A673 (cell line): ENCODE measurements at places on chromosomes 11 and 22.

GRCh38 chr11:64210301-64211020 is 3.9 kb downstream of the FERMT3 start:
- no peak for DNase-seq

GRCh38 chr11:8501836-8502235 is 92.2 kb downstream of the STK33 start:
- DNase-seq = no peak

DNA sequence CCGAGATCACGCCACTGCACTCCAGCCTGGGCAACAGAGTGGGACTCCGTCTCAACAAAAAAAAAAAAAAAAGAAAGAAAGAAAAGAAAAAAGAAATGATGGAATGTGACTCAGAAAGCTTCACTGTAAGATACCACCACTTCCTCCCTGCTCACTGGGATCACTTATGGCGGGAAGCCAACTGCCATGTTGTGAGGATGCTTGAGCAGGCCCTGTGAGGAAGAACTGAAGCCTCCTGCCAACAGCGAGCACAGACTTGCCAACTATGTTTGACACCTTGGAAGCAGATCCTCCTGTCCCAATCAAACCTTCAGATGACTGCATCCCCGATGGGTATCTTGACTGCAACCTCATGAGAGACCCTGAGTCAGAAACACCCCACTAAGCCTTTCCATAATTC is 8.3 kb downstream of the SEC14L6 start:
- DNase-seq = peak; percentile 50

GRCh38 chr11:116505298-116506262 is 267.2 kb downstream of the BUD13 start:
- no peak for DNase-seq

- DNase-seq = no peak
Observed at GRCh38 chr22:36373258-36373579, 14.5 kb downstream of the MYH9 start.

GRCh38 chr11:28110821-28111200 is 2.6 kb downstream of the METTL15 start:
- peak; percentile 41 for DNase-seq

DNA sequence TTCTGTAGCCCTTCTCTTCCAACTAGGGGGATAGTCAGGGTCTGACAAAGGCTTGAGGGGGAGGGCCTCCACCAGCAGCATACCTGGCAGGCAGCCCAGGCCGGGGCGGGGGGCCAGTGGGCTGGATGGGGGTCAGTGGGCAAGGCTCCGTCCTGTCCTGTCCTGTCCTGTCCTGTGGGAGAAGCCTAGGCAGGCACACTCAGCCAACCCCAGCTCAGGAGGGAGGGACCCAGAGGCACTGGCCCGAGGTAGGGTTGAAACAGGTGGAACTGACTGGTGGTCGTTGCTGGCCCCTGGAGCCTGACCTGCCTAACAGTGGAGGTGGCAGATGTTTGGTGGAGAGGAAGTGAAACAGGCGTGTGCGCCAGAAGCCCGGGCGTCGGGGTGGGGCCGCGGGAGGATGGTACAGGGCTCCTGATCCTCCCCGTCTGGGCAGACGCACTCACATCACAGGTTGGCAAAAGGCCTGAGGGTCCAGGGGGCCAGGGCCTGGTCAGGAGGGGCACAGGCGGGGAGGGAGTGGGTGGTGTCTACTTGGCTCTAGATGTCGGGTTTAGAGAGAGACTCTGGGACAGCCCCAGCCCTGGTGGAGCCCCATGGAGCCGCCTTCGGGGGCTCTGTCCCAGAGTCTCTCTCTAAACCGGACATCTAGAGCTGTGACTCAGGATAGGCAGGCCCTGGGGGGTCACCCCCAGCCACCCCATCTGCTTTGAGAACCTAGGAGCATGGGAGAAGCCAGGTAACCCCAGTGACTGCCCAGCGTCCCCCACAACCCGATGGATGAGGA is 32.5 kb upstream of the GRAMD4 start:
- DNase-seq = no peak

DNA sequence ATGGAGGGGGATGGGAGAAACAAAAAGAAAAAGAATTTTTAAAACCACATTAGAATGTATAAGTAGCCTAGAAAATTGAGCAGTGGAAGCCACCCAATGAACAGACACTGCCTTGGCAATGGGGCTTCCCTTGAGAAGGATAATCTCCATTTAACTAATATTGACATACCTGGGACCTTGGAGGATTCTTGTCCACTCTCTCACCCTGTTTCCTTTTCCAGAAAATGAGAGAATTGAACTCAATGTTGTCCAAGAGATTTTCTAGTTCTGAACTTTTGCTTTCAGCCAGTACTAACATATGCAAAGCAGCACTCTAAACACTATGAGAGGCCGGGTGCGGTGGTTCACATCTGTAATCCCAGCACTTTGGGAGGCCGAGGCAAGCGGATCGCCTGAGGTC is 524 bp downstream of the MS4A8 start:
- no peak for DNase-seq

GRCh38 chr22:45742866-45743450 is 71.3 kb downstream of the ATXN10 start:
- peak; percentile 11 for DNase-seq

- DNase-seq = no peak
Observed at GRCh38 chr11:119861160-119861559, 132.2 kb upstream of the NECTIN1 start.

- DNase-seq = no peak
Observed at GRCh38 chr22:25021976-25022711, 69.6 kb downstream of the KIAA1671 start.

DNA sequence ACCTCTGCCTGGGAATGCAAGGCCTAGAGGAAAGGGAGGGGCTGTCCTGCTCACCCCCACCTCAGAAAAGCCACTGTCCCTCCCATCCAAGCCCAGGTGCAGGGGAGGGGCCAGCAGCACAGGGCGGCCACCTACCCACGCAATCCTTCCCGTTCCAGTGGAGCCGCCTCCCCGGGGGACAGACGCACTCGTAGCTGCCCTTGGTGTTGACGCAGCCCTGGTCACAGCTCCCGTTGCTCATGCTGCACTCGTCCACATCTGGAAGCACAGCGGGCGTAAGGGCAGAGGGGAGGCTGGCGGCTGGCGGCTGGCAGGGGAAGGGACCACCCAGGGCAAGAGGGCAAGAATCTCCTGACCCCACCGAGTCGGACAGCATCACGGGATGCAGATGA is 40.3 kb upstream of the TTLL12 start:
- peak; percentile 41 for DNase-seq

DNA sequence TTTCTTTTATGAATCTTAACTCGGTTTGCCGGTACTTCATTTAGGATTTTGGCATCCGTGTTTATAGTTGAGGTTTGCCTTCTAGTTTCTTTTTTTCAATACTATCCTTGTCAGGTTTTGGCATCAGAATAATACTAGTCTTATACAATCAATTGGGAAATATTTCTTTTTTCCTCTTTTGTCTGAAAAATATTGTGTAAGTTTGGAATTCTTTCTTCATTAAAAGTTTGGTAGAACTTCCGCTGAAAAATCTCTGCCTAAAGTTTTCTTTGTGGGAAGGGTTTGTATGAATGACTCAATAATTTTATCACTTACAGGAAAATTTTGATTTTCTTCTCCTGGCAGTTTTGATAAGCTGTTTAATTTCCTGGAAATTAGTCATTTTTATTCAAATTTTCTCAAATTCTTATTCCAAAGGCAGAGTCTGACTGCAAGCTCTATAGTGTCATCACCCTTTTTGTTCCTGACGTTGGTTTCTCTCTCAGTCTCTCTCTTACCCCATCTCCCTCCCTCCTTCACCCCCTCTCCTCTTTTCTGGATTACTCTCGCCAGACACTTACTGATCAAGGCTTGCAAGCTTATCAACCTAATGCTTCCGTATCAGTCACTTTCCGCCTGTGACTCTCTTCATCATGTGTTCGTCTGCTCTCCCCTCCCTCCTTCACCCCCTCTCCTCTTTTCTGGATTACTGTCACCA is 555.7 kb downstream of the TBC1D22A start:
- DNase-seq = no peak

GRCh38 chr22:42319386-42319785 is 48.9 kb upstream of the TCF20 start:
- DNase-seq = no peak

DNA sequence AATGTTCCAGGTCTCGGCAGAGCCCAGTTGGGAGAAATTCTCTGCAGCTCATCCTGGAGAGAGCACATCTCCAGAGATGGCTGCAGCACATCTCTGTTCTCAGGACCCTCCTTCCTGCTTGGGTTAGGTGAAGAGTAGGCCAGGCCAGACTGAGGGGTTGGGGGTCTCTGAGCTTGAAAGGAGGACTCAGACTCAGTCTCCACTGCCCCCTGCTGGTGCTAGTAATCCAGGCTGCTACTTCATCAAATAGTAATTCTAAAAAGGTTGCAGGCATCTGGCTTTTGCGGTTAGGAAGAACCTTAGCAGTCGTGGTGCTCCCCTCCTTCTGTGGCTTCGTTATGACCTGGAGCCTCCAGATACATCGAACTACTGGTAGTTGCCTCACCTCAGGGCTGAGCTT is 9.7 kb downstream of the TUB start:
- peak; percentile 33 for DNase-seq

DNA sequence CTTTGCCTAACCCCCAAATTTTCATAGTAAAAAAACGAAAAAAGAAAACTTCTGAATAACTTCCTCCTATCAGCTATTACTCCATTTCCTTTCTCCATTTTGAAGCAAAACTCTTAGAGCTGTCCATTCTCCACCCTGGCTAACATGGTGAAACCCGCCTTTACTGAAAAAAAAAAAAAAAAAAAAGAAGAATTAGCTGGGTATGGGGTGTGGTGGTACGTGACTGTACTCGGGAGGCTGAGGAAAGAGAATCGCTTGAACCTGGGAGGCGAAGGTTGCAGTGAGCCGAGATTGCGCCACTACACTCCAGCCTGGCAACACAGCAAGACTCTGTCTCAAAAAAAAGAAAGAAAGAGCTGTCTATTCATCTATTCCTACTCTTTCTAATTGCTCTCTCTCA is 11.3 kb upstream of the NXF1 start:
- DNase-seq = no peak

GRCh38 chr11:2794046-2794967 is 91.3 kb downstream of the CDKN1C start:
- no peak for DNase-seq

DNA sequence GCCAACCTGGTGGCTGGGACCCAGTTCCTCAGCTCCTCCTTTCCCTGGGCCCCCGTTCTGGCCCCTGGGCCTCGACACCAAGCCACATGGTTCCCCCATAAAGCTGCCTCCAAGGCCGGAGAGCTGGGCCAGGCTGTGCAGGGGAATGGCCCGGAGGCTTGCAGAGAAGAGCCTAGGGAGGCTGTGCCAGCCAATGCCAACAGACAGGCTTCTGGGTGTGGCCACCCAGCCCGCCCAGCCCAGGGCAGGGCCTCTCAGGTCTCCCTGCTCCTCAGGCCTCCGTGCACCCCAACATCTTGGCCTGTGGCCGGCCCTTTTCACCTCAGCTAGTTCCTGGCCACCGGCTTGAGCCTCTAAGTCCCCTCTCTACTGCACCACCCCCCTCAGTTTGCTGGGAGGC is 17.4 kb upstream of the FLRT1 start:
- DNase-seq = no peak

DNA sequence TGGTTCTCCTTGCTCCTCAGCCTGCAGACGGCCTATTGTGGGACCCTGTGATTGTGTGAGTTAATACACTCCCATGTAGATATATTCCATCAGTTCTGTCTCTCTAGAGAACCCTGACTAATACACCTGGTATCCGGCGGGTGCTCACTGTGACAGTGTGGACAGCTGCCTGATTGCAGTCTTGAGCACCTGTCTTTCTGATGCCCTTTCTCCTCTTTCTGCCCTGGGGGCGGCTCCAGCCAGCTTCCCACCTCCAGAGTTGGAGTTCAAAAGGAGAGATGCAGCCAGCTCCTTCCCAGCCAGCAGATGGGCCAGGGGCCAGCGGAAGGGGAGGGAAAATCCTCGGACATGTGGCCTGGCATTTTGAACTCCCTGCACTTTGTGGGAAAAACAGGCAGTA is 15.0 kb downstream of the SMIM38 start:
- no peak for DNase-seq

DNA sequence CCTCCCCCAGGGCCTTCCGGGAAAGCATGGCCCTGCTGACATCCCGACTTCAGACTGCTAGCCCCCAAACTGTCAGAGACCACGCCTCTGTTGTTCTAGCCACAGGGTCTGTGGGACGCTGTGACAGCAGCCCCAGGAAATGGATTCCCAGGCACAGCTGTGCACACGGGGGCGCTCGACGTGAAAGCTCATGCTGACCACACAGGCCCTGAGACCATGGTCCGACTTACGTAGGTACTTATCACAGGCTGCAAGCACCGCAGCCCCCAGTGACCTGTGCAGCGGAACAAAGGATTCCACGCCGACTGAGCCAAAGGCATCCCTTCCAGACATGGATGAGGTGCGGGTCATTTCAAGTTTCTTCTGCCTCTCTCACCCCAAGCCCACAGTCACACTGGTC is 150.6 kb downstream of the CTTN start:
- DNase-seq = no peak

GRCh38 chr22:27747396-27748221 is 53.9 kb downstream of the MN1 start:
- DNase-seq = no peak

DNA sequence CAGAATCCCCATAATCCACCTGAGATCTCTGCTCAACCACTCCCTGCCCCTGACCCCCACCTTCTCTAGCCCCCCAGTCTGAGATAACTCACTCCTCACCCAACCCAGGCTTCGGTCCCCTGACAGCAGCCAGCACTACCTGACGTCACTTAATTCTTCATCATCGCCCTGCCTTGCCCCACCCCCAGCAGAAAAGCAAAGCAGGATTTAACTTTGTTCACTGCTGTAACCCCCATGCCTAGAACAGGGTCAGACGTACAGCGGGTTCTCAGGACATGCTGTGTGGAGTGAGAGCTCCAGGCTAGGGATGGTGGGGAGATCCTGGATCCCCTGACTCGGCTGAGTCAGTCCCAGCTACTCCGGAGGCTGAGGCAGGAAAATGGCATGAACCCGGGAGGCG is 45.8 kb downstream of the ELFN2 start:
- no peak for DNase-seq

- DNase-seq = peak; percentile 43
Observed at GRCh38 chr11:16365581-16366228, 9.4 kb upstream of the SOX6 start.

GRCh38 chr11:56885177-56885576 is 103.5 kb upstream of the OR5AK2 start:
- no peak for DNase-seq

DNA sequence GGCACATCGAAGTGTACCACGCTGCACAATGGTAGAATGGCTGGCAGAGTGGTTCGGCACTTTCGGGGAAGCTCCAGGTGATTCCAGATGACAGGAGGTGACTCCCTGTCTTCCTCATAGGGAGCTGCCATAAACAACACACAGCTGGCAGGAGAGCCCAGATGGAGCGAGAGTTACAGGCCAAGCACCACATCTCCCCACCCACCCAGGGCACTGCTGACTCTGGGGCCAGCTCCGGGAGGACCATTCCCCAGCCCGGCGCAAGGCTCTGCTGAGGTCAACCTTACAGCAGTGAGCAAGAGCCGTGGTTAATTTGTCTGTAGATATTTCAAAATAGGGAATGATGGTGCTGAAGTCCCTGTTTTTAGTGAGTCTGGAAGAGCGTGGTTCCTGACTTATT is 78.8 kb upstream of the HMGXB4 start:
- no peak for DNase-seq
